ENCODE measurements at places on chromosomes 4 and X.
A peak's percentile ranks its signal among the peaks of the same experiment; 100 is the strongest.

GRCh38 chr4:123073650-123074049, 151.3 kb upstream of the NUDT6 start:
- DNase-seq: no peak

GRCh38 chrX:132227383-132228112, 8.3 kb upstream of the RAP2C start:
- DNase-seq: no peak

DNA sequence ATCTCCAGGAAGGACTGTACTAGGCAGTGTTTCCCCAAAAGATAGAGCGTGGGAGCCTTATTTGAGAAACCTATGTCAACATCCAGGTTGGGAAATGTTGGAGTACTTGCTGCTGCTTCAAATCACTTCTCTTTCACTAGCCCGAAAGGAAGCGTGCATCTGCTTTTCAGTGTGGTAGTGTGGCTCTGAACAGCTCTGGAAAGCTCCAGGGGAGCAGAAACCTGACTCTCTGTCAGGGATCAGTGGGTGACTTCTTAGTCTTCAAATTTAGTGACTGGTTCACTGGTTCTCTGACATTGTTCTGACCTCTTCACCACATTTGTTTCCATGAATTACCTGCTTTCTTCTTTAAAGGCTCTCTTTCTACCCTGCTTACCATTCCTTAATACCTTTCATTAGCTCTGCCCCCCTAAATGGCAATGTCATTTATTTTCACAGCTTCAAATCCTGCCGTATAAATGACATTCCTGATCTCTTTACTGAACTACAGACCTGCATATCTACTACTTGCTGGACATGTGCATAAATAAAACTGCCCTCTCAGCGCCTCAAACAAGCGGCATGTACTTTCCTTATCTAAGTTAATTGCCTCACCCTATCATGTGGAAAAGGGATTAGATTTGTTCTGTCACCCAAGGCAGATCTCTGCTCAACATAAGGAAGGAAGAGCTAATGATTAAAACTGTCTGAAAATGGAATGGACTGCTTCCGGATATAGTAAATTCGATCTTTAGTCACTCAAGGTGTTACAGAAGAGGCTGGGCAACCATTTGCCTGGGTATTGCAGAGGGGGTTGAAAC, 37.0 kb downstream of the DLG3 start:
- DNase-seq: no peak

GRCh38 chr4:139919004-139919403, 235.0 kb downstream of the MAML3 start:
- no peak for DNase-seq

- no peak for DNase-seq
Measured at GRCh38 chr4:118712872-118713271, 27.7 kb downstream of the METTL14 start.

- DNase-seq: no peak
Measured at GRCh38 chr4:120202222-120202621, 135.6 kb upstream of the MAD2L1 start.

DNA sequence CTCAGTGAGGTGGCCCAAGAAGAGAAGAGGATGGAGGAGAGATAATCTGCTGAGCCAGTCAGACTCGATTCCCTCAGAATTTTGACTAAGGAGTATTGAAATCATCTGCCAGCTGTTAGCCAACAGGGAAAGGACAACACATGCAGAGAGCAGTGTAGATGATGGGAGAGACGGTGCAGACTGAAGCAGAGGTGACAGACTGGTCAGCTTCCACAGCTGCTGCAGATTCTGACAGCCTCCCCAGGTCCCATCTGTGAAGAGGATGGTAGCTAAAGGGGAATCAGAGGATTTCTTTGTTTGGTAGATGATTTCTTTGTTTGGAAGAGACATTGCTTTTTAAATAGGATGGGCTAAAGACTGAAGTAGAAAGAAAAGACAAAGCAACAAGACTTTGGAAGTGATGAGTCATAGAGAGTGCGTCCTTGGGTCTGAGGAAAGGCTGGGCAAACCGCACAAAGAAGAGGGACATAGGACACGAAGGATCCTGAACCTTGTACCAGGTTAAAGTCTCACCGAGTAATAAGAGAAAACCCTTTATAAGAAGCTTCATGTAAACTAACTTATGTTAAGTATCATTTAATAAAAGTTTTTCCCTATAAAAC, 27.6 kb downstream of the INTU start:
- DNase-seq: no peak

DNA sequence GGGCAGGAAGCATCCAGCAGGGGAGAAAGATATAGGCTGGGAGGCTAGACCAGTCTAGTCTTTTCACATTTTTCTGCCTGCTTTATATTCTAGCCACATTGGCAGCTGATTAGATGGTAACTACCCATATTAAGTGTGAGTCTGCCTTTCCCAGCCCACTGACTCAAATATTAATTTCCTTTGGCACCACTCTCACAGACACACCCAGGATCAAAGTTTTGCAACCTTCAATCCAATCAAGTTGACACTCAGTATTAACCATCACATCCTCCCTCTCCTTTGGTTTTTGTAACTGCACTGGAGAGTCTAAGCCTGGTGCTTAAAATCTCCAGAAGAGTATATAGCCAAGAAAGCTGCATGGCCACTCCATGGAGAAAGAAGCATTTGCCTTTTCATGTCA, 560.4 kb downstream of the GRXCR1 start:
- no peak for DNase-seq

GRCh38 chr4:69025191-69025998, 70.9 kb upstream of the UGT2B7 start:
- no peak for DNase-seq

GRCh38 chr4:31518796-31519250, 798.7 kb downstream of the PCDH7 start:
- no peak for DNase-seq

DNA sequence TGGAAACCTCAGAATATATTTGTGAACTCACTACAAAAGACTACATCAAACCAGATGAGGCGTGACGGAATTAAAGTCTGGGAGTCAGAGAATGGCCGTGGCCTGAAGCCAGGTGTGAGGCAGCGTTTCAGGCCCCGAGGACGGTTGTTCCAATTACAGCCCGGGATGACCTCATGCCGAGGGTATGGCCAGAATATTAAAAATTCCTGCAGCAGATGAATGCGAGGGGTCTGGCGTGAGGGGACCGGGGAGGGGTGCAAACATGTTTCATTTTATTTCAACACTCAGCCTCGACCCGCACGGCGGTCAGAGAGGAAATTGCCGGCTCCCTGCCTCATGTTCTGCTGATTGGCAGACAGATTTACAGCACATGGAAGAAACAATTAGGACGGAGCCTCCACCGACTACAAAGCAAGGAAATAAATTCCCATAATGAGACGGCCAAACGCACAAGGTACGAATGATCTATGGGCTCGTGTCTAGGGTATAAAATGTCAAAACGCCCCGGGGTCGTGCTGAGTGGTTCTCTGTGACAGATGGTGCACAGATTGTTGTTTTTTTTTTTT, 289.7 kb downstream of the SHOX start:
- no peak for DNase-seq

DNA sequence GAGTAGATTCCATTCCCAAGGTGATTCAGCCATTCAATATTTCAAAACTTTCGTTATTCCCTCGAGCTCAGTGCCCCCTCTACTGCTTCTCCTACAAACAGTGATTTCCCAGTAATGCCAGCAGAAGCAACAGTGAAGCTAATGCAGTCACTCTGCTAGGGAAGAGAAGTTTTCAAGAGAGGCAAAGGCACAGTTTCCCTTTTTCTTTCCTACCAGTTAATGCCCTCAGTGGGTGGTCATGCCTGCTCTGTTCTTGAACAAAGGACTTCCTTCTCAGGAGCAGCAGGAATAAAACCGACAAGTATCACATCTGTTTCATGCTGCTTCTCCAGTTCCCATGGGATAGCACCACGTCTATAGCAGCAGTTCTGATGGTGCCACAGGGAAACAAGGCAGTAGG, 317.2 kb downstream of the TENM3 start:
- no peak for DNase-seq

- DNase-seq: peak; percentile 43
Measured at GRCh38 chrX:1582686-1583437, 8.5 kb upstream of the AKAP17A start.

GRCh38 chr4:167903291-167903721, 189.0 kb upstream of the ANXA10 start:
- no peak for DNase-seq

DNA sequence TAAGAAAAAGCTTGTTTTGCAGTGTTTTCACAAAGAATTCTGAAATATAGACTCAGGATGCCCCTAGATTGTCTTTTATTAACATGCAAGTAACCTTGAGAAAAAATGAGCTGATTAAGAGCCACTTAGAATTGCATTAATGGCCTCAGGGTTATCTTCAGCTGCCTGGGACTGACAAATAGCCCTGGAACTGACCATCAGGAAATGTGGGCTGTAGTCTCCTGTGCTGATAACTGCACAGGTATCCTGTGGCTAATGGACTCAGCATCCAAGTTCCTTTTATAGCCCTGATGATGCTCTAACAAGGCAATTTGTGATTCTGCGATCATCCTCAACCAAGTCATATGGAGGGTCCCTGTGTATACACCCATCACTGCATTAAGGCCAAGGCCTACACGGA, 17.0 kb downstream of the CA5B start:
- DNase-seq: no peak

DNA sequence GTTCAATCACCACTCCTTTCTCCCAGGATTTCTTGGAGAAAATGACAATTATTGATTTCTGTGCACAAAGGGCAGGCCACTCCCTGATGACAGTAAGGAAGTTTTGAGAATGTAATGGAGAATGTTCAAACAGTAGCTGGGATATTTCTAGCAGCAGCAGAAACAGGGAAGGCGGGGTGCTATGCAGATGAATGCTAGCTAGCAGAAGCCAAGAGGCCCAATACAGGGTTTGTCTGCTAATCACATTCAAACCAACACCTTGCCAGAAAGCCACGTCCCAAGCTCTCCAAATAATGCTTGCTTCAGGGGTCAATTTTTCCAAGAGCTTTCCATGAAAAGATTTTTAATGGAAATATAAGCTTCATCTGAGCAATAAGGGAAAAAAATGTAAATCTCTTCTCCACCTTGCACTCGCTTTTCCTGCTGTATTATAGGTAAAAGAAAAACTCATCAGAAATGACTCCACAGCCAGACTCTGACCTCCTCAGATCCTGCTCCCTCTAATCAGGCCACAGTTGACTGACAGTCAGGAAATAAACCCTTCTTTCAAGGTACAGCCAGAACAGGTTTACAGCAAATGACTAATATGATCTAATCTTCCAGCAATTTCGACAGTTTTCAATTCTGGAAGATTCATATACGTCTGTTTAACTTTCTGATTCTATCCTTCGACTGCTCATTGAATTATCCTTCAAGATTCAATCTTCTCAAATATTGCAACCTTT, 84.7 kb upstream of the PCDH19 start:
- DNase-seq: no peak

- no peak for DNase-seq
Measured at GRCh38 chr4:133856731-133857355, 344.7 kb downstream of the PABPC4L start.

DNA sequence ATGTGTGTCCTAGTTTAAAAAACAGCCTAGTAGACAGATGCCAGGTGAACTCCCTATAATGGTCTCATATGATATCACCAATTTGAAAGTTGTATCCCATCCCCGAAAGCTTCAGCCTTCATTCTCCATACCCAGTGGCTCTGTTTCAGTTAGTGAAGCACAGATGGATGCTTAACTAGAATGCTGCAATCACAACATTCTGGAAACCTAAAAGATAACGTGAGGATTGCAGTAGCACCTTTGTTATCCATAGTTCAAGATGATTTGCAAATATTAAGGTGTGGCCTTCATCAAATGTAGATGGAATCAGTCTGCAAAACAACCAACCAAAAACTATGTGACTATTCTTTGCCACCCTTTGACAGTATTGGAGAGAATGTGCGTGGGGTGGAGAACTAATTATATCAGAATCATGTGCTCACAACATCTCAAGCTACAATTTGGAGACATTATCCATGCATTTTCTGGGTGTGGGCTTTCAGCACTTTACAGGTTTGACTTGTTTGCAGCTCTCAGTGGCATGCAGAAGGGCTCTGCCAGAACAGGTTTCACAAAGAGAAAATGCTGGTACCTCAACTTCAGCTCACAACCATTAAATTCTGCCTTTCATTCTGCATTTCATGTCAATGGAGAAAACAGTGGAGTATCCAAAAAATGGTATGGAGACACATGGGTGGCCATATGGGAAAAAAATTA, 18.3 kb upstream of the PPID start:
- DNase-seq: no peak

GRCh38 chrX:74509989-74510388, 88.7 kb downstream of the SLC16A2 start:
- DNase-seq: no peak

DNA sequence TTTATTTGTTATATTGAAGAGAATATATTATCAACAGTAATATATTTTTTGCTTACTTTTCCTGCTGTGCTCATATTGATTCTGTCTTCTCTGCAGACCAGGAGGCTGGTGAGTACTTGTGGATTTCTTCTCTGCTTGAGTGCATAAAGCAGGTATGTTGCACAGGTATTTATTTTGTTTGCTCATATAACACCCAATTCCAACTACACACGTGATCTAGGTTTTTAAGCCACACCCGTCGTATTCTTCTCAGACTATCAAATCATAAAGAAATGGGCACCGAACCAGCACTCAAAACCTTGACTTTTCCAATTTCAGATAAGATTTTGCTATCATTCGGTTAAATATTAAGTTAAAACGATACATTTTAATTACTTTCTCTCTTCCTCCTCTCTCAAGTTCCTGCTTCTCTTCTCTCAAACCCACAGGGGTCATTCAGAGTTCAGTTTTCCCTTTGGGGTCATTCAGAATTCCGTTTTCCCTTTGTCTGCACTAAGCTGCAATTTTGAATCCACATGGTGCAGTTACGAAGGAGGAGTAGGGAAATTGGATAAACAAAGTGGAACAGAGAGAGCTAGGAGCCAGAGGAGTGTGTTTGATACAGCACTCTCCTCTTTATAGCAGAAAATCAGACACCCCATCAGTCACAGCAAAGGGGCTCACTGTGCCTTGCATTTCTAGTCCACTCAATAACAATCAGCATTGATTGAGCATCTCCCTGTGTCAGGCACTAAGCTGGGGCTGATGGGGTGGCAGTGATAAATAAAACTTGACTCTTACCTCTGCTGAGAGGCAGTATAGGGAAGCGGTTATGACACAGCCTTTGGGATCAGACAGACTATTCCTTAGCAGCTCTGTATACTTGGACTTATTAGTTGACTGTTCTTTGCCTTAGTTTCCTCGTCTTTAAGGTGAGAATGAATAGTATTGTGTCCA, at the start of gene ADH1C:
Gene ADH1C (minus strand): TSS at position 145 of the 936 bp plus-strand sequence. CDS start 71 bp downstream, at position 74.
- no peak for DNase-seq

GRCh38 chr4:94171616-94172015, 36.0 kb upstream of the SMARCAD1 start:
- DNase-seq: no peak

- DNase-seq: no peak
Measured at GRCh38 chr4:105318486-105318885, 155.4 kb downstream of the PPA2 start.
